ENCODE measurements at places on chromosomes 12 and 14. TPM values are rescaled to one million over a fixed set of nuclear protein-coding genes. Genes with fewer than 3 reads are reported as not detected.

TBK1 gene
- 25.7 TPM for total RNA-seq

RD3L gene
- total RNA-seq, result not detected

GPD1 gene
- not detected for total RNA-seq

KRT78 gene
- total RNA-seq, result 0.22 TPM

PAN2 gene
- total RNA-seq, result 5.1 TPM

KRT72 gene
- total RNA-seq, result not detected

COA8 gene
- 30.7 TPM for total RNA-seq

ISCU gene
- total RNA-seq, result 102 TPM

KCNK10 gene
- total RNA-seq, result not detected

DNA sequence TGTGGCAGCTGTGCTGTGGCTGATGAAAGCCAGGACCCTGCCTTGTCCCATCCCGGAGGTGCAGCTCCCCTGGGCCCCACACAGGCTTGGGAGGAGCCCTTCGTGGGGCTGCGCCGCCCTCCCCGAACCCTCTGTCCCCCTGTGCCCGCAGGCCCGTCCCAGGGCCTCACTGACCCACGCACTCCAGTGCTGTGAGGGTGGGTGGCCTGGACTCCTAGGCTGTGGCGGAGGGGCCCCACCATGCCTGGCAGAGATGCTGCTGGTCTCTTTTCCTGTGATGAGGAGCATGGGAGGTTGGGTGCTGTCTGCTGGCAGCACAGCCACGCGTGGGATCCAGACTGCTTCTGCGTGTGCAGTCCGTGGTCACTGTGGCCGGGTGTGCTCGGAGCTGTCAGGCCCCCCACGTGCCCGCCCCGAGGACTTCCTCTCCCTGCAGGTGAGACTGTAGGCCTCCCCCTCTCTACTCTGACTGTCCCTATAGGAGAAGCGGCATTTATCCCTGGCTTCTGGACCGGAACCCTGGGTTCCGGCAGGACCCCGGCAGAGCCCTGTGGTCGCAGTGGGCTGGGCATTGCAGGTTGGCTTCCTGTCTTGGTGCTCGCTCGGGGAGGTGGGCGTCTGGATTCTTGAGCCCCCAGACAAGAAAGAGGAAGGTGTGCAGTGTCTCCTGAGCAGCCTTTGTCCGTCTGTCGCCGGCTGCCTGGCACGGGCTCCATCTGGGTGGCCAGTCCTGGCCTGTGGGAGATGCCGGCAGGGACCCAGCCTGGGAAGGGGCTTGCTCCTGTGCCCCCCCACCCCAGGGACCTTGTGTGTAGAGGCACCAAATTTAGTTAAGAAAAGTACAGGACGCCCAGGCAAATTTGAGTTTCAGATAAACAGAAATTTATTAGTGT lies 2.3 kb downstream of the MTA1 start:
- DNase-seq, result no peak

DNA sequence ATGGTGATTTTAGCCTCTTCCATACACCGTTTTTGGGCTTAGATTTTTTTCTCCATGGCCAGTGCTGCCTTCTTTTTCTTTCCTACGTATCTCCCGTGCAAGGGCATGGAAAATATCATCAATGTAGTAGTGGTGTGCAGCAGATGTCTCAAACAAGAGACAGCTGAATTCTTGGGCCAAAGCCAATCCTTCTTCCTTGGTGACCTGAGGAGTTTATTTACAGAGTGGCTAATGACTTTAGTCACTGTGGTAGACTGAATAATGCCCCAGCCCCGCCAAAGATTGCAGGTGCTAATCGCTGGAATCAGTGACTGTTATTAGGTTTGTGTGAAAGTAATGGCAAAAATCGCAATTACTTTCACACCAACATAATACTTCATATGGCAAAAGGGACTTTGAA lies 235.5 kb upstream of the NOS1 start:
- peak; percentile 54 for DNase-seq

- no peak for DNase-seq
These were observed 43.9 kb downstream of the DIO3 start for GRCh38 chr14:101604935-101605780.

DNA sequence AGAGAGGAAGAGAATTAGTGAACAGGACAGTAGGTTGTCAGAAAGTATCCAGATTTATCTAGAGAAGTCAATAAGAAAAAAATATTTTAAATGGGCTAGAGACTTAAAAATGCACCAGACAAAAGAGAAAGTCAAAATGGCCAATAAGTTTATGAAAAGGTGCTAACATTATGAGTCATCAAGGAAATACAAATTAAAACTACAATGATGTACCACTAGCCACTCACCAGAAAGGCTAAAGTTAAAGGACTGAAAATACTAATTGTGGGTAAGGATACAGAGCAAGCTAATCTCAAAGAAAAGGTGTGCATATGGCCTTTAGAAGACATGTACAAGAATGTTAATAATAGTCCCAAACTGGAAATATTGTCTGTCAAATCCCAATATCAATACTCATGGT lies 37.7 kb downstream of the C12orf50 start:
- no peak for DNase-seq

DNA sequence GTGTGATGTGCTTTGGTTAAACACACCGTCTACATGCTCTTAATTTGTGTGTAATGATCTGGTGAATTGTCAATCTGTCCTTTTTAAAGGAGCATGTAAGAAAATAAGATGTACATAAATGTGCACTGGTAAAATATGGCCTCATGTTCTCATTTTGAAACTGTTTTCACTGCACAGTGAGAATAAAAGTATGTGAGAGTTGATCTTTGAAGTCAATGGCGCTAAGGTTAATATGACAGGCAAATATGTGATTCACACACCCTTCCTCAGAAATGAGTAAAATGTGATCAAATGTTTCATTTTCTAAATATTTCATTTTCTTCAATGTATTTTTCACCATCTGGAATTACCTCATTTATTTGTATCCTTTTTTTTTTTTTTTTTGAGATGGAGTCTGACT lies 8.3 kb upstream of the RNU6-7 start:
- no peak for DNase-seq

- DNase-seq, result peak; percentile 54
These were observed 1.1 kb downstream of the NUMB start for GRCh38 chr14:73457041-73457923.

GRCh38 chr14:72604133-72604532 lies 289.8 kb downstream of the DPF3 start:
- DNase-seq, result no peak

DNA sequence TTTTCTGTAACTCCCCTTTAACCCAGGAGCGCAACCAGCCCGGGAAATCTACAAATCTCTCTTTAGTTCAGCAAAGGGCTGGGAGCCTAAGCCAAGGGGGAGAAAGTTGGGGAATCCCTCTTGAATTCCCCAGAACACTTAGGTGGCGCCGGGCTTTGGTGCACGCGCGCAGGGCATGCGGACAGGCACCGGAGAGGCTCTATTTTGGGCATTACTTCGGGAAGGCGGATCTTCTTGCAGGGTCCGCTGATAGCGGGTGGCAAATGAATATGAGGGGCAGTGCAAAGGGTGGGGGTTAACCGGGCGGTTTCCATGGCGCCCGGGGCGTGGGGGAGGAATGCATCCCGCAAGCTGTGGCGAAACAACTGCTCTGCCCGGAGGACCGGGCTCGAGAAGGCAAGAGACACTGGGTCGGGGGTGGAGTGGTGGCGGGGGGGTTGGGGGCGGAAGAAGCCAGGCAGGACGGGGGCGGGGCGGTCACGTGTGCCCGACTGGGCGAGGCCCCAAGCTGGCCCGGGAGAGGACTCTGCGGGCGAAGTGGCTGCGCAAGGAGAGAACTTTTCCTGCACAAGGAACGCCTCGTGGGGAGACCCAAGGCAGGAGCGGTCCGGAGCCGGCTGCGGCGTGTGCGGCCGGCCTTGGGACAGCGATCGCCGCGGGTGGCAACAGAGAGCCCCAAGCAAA lies at the start of gene FLVCR2:
Gene FLVCR2, plus strand, starts transcription at position 519 of the 684 bp plus-strand sequence. CDS start 353 bp downstream, outside the sequence.
- peak; percentile 57 for DNase-seq

DNA sequence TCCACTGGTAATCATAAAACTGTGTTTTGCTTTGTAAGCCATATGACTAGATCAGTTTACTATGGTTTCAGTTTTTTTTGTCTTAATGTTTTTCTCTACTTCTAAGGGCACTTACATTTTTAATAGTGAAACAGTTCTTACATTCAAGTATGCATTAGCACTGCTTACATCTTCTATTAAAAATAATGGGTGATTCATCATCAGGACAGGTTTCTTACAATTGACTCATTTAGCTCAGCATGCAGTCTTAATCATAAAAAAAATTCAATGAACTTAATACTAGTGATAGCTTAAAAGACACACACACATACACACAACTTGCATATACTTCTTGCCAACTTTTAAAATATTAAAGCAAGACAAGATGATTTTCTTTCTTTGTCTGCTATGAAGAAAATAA lies 845.7 kb upstream of the USP15 start:
- DNase-seq, result no peak

GRCh38 chr12:106145539-106146447 lies 7.0 kb upstream of the NUAK1 start:
- no peak for DNase-seq

- DNase-seq, result no peak
These were observed at the start of gene IFNG for GRCh38 chr12:68159681-68160304. IFNG (minus strand) TSS chr12:68159740; CDS start chr12:68159615, 125 bp downstream.

- peak; percentile 51 for DNase-seq
These were observed 3.1 kb upstream of the CREBL2 start for GRCh38 chr12:12608557-12608957.

DNA sequence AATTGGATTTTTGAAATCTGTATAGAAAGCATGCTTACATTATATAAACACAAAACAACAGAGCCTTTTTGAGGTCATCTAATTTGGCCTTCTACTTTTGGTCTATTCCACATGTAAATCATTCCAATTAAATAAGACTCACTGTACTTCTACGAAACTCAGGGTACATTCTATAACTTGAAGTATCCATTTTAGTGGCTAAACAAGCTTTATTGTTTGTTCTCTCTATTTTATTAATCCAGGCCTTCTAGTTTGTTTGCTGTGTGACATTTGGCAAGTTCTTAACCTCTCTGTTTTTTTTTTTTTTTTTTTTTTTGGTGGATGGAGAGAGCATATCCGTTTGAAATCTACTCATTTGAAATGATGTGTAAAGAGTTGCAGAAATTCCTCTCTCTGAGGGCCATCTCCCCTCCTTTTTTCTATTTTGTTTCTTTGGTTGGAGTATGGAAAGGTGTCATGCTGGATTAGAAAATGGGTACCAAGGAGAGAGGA lies 58.1 kb upstream of the C12orf71 start:
- DNase-seq, result no peak

GRCh38 chr14:53793790-53794505 lies 162.7 kb downstream of the BMP4 start:
- DNase-seq, result peak; percentile 64

DNA sequence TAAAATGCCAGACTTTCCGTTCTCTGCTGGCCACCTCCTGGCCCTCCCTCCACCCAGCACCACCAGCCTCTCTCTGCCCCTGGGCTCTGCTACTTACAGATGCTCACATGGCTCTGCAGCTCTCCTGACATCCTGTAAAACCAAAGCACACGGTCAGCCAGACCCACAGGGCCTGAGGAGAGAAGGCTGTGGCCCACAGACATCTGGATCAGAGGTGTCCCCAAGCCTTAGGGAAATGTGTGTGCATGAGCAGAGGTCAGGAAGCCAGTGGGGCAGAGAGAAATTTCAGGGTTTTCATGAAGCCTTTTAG lies 11.5 kb downstream of the KRT77 start:
- no peak for DNase-seq

DNA sequence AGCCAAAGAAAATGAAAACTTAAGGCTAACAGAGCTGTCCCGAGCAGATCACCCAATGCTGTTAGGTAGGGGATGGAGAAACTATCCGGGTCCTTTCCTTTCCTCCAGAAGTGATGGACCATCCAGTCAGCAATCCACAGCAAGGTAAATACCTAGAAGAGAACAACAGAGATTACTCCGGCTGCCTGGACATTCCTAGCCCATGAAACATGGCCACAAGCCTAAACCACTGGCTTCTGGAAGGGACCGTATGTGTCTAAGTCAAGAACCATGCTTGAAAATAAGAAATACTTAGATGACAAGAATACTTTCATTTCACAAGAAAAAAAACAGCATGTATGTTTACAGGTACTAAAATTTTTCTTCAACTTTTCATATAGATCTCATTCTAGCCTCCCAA lies 152.9 kb downstream of the SLC41A2 start:
- peak; percentile 89 for DNase-seq

GRCh38 chr14:67358924-67359774 lies 455 bp downstream of the ATP6V1D start:
- peak; percentile 73 for DNase-seq

All from M059J (cell line).